ENCODE measurements at places on chromosomes 12 and 14.

DNA sequence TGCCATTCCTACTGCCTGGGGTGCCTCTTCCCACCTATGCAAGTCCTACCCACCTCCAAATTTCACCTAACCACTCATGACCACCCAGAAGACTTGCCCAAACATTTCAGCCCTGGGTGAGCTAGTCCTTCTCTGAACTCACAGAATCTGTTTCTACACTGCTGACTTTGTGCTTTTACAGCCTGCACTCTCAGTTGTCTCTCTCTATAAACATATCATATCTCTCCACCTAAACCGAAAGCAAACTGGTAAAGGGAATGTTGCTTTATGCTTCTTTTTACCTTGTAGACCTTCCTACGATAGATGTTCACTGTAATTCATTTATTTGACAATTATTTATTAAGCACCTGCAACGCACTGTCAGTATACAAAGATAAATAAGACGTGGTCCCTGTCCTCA is 38.1 kb upstream of the RNASE3 start:
- no peak for DNase-seq

DNA sequence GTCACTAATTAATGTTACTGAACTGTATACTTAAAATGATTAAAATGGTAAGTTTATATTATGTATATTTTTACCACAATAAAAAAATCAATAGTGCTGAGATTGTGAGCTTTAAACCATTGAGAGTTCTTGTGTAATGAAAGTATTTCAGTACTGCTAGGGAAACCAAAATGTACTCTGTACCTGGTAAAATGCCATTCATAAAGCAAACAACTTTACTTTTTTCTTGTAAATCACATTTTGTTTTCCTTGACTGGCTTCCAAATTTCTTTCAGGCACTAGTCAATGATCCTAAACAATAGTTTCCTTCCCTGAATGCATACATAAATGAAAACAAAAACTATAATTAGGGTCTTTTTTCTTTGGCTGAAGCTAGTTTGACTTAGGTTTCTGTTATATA is 29.4 kb upstream of the SNRPF start:
- no peak for DNase-seq

GRCh38 chr14:39580696-39581095 is 148.5 kb upstream of the FBXO33 start:
- no peak for DNase-seq

- DNase-seq = no peak
Observed at GRCh38 chr12:13316587-13317246, 120.2 kb downstream of the EMP1 start.

DNA sequence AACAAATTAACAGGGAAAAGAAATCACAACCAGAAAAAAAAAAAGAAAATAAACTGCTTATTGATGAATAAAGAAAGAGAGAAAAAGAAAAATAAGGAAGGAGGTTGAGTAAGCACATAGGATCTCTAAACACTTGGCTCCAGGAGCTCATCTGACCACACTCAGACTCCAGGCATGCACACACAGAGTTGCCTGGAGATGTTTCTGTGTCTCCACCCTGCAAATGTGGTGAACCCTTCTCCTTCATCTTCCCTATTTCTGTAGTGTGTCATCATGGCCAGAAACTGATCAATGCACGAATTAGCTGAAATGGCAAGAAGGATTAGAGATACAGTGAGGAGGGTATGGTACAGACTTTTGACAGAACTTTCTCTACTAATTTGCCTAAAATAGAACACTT is 20.2 kb downstream of the OR4N2 start:
- no peak for DNase-seq

- peak; percentile 18 for DNase-seq
Observed at GRCh38 chr14:35747379-35747778, 61.7 kb downstream of the RALGAPA1 start.

- no peak for DNase-seq
Observed at GRCh38 chr14:95516554-95517181, at the start of gene SYNE3. Gene SYNE3, minus strand, starts transcription at chr14:95516650. Its CDS starts 40,829 bp downstream, at chr14:95475821.

Data from fibroblast of pulmonary artery (primary cell).